ENCODE measurements at places on chromosomes 5 and 9.

- DNase-seq = no peak
These were observed 136.4 kb downstream of the ICE1 start for GRCh38 chr5:5558638-5559527.

DNA sequence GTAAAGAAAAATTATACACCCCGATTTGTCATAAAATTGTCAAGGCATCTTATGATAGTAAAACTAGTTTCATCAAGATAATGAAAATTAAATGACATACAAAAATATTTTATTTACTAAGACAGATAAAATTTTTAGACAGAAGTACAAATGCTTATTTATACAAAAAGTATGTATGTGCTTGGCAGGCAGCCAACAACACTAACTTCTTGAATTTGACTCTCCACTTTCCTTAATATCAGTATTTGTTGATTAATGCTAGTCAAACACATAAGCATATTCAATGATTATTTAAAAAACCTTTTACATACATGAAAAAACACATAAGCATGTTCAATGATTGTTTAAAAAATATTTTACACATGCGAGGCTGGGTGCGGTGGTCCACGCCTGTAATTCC is 1079.9 kb upstream of the CDH6 start:
- DNase-seq = no peak

DNA sequence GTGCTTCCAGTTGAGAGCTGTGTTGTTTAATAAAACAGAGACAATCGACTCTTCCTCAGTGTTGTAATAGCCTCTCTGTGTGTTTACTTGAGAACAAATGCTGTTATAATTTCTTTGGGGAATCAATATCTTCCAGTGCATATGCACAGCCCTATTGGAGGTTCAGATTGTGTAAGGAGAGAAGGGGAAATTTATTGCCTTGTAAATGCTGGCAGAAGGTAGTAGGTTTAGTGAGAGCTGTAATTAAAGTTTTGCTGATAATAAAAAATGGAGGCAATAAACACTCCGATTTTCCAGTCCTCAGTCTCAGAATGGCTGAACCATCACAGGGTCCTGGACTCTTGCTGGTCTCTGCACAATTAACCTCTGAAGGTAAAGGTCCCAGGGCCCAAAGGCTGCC is 128.3 kb downstream of the C5orf15 start:
- no peak for DNase-seq

GRCh38 chr5:97224112-97224750 is 41.2 kb upstream of the RIOK2 start:
- no peak for DNase-seq

DNA sequence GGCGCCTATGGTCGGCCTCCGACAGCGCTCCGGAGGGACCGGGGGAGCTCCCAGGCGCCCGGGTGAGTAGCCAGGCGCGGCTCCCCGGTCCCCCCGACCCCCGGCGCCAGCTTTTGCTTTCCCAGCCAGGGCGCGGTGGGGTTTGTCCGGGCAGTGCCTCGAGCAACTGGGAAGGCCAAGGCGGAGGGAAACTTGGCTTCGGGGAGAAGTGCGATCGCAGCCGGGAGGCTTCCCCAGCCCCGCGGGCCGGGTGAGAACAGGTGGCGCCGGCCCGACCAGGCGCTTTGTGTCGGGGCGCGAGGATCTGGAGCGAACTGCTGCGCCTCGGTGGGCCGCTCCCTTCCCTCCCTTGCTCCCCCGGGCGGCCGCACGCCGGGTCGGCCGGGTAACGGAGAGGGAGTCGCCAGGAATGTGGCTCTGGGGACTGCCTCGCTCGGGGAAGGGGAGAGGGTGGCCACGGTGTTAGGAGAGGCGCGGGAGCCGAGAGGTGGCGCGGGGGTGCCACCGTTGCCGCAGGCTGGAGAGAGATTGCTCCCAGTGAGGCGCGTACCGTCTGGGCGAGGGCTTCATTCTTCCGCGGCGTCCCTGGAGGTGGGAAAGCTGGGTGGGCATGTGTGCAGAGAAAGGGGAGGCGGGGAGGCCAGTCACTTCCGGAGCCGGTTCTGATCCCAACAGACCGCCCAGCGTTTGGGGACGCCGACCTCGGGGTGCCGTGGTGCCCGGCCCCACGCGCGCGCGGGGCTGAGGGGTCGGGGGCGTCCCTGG is 561 bp downstream of the DAPK1 start:
- no peak for DNase-seq

- no peak for DNase-seq
These were observed 64.2 kb downstream of the KLF4 start for GRCh38 chr9:107425101-107426025.

GRCh38 chr5:42423285-42424165 is at the start of gene GHR:
TSS of gene GHR (plus strand) at chr5:42423439. CDS start at chr5:42565875, 142,436 bp downstream.
- DNase-seq = no peak

DNA sequence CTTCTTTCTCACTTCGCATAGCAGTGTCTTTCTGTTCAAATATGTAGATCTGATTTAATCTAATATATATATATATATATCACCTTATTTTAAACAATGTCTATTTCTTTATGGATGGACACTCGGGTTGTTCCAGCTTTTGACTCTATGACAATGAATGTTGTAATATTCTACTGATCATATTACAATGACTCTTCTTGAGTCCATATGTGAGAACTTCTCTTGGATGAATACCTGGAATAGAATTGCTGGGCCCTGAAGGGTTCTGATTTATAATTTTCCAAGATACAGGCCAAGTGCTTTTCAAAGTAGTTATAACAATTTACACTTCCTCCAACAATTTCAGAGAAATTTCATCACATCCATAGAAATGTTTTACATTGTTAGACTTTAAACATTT is 28.8 kb downstream of the NTRK2 start:
- DNase-seq = no peak

DNA sequence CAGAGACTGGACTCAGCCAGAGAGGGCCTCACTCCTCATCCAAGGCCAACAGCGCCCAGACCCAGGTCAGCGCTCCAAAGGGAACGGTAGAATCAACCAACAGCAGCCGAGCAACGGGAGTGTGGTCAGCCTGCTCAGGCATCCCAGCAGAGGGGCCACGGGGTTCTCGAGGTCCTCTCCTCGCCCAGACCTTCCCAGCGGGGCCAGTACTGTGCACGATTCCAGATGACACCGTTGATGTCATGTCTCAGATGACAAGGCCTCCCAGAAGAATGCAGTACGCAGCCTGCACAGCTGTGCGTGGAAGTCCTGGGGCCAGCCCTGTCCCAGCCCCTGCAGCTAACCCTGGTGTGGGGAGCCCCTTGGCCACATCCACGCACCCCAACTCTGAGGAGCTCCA is 141.0 kb upstream of the PPP1R26 start:
- DNase-seq = no peak

- peak; percentile 21 for DNase-seq
These were observed at the start of gene LIFR for GRCh38 chr5:38556599-38557307. TSS of gene LIFR (minus strand) at chr5:38556646. CDS start at chr5:38530647, 25,999 bp downstream.

- no peak for DNase-seq
These were observed 27.4 kb downstream of the PHAX start for GRCh38 chr5:126628102-126628501.

DNA sequence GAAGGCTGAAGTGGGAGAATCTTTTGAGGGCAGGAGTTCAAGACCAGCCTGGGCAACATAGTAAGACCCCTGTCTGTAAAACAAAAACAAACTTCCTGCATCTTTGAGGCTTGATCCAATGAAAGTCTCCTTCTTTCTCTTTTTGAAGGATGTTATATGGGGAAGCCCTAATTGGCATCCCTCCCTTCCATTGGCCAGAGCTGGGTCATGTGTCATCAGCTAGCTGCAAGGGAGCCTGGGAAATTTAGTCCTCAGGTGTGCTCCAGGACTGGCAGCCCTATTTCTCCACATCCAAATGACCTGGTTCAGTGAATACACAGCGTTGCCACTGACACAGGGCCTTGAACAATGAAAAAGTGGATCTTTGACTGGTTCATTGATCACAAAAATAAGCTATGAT is 9.0 kb upstream of the IER5L start:
- no peak for DNase-seq

DNA sequence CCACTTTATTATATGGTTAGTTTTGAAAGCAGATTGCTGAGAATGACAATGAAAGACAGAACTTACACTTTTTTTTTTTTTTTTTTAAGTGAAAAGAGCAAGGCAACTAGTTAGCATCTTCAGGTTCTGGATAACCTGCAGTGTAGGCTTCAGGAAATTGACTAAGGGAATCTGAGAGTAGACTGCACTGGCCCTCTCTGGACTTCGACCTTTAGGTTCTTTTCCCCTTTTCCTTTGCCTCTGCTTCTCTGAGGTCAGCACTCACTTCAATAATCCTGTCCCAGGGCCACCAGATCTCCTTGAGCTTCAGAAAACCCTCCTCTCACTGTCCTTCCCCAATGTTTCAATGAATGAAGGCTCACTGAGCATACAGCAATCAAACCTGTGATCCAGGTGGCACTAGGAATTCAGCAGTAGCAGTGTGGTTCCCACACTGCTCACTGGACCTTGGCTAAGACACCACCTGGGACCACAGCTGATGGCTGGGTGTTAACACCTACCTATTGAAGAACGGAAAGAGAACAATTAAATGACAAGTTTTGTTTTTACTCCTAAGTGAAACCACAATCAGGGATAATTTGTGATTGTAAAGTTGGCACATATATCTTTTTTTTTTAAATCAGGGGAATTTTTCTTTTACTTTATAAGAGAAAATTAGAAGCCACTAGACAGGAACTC is 85.8 kb upstream of the IL6ST start:
- no peak for DNase-seq

DNA sequence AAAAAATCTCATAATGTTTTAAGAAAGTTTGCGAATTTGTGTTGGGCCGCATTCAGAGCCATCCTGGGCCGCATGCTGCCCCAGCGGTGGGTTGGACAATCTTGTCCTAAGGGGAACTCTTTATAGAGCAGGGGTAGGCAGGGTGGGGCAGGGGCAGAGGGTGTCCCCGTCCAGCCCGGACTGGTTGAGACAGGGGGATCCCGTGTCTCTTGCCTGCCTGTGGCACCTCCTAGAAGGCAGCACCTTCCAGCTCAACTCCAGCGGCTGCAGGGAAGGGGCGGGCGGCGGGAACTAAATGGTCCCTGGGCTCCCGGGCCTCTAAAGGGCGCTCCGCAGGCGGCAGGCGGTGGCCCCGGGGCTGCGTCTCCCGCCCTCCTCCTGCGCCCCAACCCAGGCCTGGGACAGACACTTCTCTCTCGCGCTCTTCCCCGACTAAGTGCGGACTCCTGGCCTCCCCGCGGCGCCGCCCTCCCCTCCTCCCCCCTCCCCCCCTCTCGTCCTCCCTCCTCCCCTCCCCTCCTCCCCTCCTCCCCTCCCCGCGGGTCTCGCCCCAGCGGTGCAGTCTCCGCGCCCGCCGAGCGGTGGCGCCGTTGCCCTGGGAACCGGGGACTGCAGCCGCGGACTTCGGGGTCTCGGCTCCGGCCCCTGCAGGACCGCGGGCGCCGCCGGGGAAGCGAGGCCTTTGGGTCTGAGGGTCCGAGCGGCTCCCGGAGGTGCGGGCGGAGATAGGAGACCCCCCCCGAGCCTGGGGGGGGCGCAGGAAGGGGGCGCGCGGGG is 132.6 kb downstream of the MRPL36 start:
- no peak for DNase-seq

DNA sequence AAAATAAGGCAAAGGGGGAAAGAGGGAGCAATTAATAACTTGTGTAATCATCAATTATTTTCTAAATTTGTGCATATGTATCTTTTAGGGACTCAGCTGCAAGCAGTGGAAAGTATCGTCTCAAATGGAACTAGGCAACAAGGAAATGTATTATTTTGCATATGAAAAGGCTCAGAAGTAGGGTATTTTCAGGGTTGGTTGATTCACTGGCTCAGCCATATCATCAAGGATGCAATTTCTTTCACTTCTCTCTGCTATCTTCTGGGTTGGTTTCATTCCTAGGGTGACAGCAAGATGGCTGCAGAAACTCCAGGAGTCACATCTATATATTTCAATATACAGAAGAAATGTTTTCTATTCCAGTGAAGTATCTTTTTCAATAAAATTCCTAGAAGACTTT is 509.8 kb downstream of the DMAC1 start:
- DNase-seq = no peak

DNA sequence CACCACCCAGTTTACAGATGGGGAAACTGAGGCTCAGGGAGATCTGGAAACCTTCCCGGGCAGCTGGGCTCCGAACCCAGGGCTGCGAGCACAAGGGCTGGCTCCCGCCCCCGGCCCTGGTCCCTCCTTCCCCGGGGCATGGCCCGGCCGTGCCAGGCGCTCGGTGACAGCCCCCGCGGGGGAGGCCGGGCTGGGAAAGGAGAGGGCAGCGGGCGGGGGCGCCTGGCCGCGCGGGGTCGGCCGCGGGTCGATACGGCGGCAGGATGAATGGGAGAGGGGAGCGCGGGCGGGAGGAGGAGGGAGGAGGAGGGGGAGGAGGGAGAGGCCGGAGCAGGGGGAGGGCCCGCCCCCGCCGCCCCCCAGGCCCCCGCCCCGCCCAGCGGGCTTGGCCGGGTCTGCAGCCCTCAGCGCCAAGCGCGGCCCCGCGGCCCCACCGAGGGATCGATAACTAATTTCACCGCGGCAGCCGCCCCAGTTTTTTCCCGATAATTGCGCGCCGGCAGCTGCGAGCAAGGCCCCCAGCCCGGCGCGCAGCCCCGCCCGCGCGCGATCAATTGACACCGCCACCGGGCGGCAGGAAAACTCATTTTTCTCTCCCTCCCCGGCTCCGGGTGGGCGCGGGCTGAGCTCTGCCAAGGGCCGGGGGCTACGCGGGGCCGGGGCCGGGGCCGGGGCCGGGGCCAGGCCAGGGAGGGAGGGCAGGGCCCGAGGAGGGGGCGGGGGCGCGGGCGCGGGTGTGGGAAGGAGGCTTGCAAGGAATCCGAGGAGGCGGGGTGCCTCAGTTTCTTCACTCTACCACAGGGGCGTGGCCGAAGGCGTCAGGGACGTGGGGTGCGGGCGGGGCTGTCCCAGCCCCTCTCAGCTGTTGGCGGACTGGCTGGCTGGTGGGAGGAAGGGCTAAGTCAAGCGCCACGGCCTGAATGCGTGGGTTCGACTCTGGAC is 52.1 kb downstream of the C9orf50 start:
- no peak for DNase-seq
